ENCODE measurements at places on chromosomes 1 and 21. TPM values are rescaled to one million over a fixed set of nuclear protein-coding genes. Genes with fewer than 3 reads are reported as not detected.

DNA sequence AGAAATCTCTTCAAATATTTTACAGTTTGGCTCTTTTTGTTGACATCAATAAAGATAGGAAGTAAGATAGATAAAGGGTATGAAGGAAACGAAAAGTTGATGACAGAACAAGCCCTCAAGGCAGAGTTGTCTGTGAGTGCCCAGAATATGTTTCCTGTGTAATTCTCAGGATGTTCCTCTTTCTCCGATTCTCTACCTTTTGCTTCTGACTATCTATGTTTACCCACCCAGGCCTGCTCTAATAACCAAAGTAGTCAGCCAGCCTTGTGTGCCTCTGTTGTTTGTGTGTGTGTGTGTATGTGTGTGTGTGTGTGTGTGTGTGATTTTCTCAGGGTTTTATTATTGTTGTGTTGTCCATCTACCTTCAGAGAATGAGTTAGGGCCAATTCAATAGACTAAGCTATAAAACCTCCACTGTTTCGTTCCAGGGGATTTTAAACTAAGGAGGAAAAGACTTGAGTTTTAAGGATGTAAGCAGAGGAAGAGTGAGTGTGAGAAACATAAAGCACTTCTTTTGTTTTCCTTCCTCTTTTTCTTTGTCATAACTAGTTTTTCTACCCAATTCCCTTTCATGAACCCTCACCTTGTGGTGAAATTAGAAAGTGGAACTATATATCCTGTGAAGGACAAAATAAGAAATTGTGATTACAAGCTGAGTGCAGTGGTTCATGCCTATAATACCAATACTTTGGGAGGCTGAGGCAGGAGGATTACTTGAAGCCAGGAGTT lies 627.4 kb upstream of the NR5A2 start:
- no peak overlapping the region for H3K4me3 ChIP-seq
- H3K27me3 ChIP-seq, result no peaks in the 10 kb centered on the region
- no peak for DNase-seq
- no peaks in the 10 kb centered on the region for H3K36me3 ChIP-seq
- H3K4me1 ChIP-seq, result peaks cover 3% of the 10 kb centered on the region
- no peak overlapping the region for H3K27ac ChIP-seq

- peaks cover 6% of the 10 kb centered on the region for H3K4me1 ChIP-seq
- DNase-seq, result no peak
- no peaks in the 10 kb centered on the region for H3K36me3 ChIP-seq
- H3K27ac ChIP-seq, result no peak overlapping the region
- H3K27me3 ChIP-seq, result no peaks in the 10 kb centered on the region
These were observed 27.2 kb downstream of the MCOLN2 start for GRCh38 chr1:84969489-84970250.

DNA sequence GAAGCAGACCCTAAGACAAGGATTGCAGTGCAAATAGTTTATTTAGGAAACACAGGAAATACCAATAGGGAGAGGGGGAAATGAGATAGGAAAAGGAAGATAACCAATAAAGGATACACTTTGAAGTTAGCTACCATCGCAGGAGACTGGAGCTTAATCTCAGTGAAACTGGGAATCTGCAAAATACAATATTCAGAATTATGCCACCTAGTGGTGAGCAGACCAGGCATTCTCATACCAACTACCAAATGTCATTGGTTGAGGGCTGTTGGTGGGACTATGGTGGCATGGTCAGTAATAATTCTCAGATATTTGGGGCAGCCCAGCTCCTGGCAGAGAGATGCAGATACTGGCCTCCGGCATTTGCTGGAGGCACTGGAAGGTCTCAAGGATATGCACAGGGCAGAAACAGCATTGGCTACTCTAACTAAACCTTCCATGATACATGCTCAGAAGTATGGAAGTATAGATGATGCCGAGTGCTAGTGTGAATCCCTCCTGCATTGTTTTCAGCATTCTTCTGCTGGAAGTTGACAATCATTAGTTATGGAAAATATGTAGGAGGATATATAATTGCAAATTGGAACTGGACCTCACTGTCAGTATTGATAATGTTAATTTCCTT lies 11.8 kb upstream of the ZFP69B start:
- H3K4me1 ChIP-seq, result no peaks in the 10 kb centered on the region
- no peak overlapping the region for H3K4me3 ChIP-seq
- peak; percentile 13 for DNase-seq
- H3K27me3 ChIP-seq, result no peaks in the 10 kb centered on the region
- H3K36me3 ChIP-seq, result no peaks in the 10 kb centered on the region

DNA sequence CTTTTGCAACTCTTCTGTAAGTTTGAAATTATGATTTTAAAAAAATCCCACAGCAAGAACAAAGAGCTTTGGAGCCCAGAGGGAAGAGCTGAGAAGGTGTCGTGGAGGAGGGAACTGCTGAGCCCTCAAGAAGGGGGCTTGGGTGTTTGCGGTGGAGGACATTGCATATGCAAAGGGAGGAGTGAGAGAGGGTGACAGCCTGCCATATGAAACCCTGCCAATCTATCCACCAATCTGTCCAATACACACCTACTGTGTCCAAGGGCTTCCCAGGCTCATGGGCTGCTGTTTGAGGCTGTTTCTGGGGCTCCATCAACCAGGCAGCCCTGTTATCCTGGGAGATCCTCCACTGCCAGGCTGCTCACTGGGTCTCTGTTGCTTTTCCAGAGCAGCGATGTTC lies 15.2 kb downstream of the WNT4 start:
- no peak for DNase-seq
- H3K36me3 ChIP-seq, result no peaks in the 10 kb centered on the region
- no peak overlapping the region for H3K27ac ChIP-seq
- H3K4me3 ChIP-seq, result no peak overlapping the region
- no peaks in the 10 kb centered on the region for H3K4me1 ChIP-seq
- no peaks in the 10 kb centered on the region for H3K27me3 ChIP-seq

DNA sequence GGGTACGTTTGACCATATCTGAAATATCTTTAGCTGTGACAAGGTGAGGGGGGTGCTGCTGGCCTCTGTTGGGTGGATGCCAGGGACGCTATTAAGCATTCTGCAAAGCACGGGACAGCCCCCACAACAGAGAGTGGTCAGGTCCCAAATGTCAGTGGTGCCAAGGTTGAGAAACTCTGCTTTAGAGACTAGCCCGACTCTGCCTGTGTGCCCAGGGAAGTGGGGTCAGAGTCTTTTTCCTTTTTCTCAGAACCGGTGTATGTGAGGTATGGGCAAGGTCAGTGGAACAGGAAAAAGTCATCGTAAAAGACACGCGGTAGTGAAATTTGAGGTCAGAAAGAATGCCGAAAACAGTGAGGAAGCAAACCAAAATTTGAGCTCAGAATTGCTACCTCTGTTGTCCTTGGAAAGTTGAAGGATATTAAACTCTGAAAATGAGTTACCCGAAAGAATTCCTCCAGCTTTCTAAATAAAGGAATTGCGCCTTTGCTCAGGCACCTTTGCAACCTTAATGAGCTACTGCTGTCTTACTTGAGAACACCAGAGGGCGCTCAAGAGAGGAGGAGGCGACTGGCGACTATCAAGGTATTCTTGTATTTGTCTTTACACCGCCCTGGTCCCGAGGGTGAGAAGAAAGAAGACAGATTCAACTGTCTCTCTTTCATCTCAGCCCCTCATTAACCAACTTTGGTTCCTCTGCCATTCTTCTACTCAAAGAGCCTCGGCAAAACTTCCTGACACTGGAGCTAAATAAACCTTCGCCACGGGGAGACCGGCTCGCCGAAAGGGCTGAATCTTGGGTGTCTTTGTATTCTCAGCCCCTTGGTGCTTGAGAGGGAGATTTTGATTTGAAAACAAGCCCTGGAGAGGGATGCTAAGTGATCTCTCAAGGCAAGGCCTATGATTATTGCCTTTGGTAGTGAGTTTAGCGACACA lies 85.4 kb upstream of the OLIG2 start:
- no peak overlapping the region for H3K27ac ChIP-seq
- peak; percentile 58 for DNase-seq
- no peaks in the 10 kb centered on the region for H3K4me1 ChIP-seq
- no peaks in the 10 kb centered on the region for H3K36me3 ChIP-seq
- H3K4me3 ChIP-seq, result no peak overlapping the region

Gene TTC22
- 16.5 TPM for total RNA-seq

Gene FAM72C
- 0.38 TPM for total RNA-seq

Gene KCNC4
- total RNA-seq, result 52.9 TPM

Data from kidney (tissue), 22 donors.